ENCODE measurements at places on chromosomes 13 and 19. TPM values are rescaled to one million over a fixed set of nuclear protein-coding genes. Genes with fewer than 3 reads are reported as not detected.

The SPTBN4 gene
- 0.90 TPM for total RNA-seq

The DZIP1 gene
- 14.0 TPM for total RNA-seq

The RASL11A gene
- 4.4 TPM for total RNA-seq

The ZNF546 gene
- total RNA-seq = 1.8 TPM

The RFPL4AL1 gene
- not detected for total RNA-seq

The MUC16 gene
- 0.06 TPM for total RNA-seq

The UTP14C gene
- 6.7 TPM for total RNA-seq

The CEACAM6 gene
- total RNA-seq = 26.1 TPM

The NTF4 gene
- total RNA-seq = 0.34 TPM

The CATSPERD gene
- not detected for total RNA-seq
